AG09319 (cell line): ENCODE measurements at places on chromosomes 2 and 18.

DNA sequence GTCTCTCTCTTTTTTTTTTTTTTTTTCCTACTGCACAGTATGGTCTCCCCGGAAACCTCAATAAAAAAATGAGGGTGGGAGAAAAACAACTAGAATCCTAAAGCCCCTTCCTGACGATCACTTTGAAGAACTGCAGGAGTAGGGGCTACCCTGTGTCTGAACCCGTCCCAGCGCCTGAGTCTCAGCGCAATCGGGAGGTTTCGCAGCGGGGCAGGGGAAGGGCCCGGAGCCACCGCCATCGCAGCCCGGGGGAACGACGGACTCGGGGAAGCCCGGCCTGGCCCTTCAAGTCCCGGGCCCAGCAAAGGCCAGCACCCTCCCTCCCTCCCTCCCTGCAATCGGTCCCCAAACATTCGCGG, 411 bp downstream of the NARS1 start:
- DNase-seq = no peak

DNA sequence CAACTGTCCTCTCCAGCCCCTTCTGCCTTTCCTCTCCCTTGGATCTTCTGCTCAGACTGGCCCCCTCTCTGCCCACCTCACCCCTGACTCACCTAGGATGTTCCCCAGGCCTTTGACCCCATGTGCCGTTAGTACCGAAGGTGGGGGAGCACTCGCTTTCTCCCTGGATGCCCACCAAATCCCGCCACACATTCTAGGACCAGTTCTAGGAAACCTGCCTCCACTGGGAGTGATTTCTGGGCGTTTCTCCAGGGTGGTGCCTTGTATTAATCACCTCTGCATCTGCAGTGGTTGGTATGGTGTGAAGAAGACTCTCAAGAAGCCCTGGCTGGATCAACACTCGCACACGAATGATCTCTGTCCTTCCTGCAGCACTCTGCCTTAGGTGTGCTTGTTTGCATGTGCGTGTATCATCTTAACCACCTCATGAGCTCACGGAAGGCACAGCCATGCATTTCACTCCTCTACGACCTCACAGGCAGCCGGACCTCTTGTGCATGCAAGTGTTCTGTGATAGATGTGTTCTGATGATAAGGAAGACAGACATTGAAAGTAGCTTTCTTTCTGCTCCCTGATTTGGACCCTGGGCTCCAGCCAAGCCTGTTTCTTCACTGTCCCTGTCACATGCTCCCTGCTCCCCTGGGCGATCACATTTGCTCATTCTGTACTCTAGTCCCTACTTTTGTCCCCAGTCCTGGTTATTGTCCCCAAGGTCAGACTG, 69.4 kb downstream of the LIPG start:
- DNase-seq = no peak

DNA sequence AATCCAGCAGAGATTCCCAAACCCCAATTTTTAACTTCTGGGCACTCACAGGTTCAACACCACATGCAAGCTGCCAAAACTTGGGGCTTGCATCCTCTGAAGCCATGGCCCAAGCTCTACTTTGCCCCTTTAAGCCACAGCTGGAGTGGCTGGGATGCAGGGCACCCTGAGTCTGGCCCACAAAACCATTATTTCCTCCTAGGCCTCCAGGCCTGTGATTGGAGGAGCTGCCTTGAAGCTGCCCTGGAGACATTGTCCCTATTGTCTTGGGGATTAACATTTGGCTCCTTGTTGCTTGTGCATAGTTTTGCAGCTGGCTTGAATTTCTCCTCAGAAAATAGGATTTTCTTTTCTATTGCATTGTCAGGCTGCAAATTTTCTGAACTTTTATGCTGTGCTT, 109.8 kb upstream of the RPRM start:
- DNase-seq = no peak

DNA sequence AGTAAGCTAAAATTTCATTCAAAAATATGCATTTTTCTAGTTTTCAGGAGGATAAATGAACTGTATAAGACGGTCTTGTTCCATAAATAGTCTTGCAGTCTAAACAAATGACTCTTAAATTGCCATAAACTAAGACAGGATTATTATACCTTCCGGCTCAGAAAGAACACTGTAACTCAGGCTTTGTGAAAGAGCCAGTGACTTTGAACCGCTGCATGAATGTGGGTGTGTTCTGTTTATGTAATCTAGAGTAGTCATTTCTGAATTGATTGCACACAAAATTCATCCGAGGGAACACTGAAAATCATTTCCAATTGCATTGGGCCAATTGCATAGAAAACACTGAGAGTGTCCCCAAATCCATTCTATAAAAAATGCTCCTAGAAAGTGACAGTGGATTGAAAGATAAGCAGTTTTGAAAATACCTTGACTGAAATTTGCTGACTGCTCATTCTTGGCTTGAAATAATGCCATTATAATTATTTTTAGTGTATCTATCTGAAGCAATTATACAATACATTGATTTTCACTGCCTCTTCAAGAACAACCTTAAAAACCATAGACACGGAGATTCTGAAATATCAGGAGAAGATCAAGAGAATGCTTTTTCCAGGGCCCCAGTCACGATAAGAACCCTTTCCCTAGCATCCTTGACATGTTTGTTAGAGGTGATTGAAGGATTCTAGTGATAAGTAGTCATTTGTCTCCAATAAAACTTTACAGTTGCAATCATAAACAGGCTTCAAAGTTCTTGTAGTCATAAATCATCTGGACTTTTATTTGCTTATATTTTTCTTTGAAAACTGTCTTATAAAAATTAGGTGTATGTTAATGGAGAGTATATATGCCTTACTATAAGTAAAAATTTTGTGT, 55.4 kb downstream of the CNTNAP5 start:
- no peak for DNase-seq

- DNase-seq = no peak
Measured at GRCh38 chr2:98909317-98910211, 26.5 kb downstream of the CRACDL start.

DNA sequence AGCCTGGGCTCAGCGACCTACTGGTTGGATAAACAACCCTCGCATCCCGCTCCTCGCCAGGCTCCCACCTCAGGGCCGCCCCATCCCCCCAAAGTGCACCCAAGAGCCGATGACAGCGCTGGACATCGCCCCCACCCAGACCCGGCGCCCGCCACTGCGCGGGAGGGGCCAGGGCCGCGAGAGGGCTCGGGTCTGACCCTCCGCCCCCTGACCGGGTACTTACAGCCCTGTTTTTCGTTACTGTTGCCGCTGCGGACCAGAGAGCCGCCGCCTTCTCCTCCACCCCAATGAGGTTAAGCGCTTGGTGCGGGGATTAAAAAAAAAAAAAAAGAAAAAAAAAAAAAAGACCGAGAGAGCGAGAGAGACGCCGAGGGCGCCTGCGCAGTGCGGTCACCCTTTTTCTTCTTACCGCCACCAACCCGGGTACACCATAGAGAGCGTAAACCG, at the start of gene CLASP1:
TSS of gene CLASP1 (minus strand) at position 314 of the 447 bp plus-strand sequence. CDS start 43,567 bp downstream, outside the sequence.
- no peak for DNase-seq

DNA sequence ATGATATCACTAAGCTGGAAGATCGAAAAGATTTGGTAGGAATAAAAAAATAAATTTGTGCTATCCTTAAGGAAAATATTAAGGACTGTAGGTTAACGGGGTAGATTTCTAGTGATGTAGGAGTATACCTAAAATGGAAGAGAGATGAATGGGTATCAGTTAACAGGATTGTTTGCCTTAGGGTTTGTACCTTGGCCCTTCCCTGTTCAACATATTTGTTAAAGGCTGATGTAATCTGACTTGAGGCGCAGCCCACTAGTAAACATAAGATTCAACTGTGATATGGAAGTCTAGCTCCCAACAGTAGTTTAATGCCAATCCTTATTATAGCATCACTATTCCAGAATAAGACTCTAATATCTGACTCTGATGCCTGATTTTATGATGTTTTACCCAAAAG, 685.2 kb downstream of the DCC start:
- DNase-seq = no peak

DNA sequence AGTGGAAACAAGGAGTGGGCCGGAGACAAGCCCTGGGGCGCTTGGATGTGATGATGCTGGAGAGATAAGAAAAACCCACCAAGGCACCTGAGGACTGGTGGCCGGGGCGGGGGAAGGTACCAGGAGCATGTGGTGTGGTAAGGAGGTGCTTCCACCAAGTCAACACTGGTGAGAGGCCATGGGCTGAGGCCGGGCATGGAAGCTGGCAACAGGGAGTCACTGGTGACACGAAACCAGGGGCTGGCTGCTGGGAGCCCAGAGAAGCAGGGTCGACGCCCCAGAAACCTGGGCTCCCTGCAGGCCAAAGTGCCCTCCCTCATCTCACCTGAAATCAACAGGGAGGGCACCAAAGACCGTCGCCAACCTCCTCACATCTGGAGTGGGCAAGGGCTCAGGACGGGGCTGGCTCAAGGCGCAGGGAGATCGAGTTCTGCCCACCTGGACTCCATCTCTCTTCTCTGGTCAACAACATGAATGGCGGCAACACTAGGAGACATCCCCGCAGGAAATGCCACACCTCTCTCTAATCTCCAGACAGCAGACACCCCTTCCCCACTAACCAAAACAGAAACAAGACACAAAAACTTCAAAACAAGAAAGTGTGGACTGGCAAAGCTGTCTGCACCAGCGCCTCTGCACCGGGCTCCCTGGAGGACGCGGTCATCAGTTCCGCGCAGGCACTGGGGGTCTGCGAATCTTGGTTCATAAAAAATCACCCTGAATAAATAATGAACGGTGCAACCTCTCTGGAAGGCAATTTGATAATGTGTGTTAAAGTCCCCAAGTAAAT, 185.5 kb downstream of the HDAC4 start:
- no peak for DNase-seq
